PC-9 (cell line): ENCODE measurements at places on chromosomes 12 and 14.

GRCh38 chr12:20528208-20528607, 159.9 kb downstream of the PDE3A start:
- no peak for DNase-seq

GRCh38 chr12:6869049-6870021, 2.0 kb downstream of the TPI1 start:
- DNase-seq = peak; percentile 71

- no peak for DNase-seq
Measured at GRCh38 chr12:23550753-23551152, 398.7 kb downstream of the SOX5 start.

GRCh38 chr12:6923851-6924250, 3.9 kb upstream of the ATN1 start:
- no peak for DNase-seq

- DNase-seq = no peak
Measured at GRCh38 chr12:2678426-2678825, 116.3 kb upstream of the FKBP4 start.

DNA sequence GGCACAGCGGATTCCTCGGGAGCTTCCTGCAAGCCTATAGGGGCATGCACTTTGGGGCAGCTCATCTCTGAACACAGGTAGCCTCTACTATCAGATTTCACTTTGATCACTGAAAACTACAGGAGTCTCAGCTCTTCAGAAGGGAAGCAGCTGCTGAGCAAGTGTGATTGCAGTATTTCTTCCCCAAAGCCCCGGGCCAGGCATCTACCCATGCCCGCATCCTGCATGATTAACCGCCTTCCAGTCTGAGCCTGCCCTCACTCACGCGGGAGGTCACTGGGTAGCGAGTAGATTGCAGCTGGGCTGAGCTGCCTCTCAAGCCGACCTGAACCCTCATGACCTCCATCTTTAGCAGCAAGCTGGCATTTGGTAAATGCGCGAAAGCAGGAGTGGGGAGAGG, 334.7 kb downstream of the DPF3 start:
- DNase-seq = no peak

- peak; percentile 67 for DNase-seq
Measured at GRCh38 chr12:85823436-85824180, 12.6 kb downstream of the RASSF9 start.

DNA sequence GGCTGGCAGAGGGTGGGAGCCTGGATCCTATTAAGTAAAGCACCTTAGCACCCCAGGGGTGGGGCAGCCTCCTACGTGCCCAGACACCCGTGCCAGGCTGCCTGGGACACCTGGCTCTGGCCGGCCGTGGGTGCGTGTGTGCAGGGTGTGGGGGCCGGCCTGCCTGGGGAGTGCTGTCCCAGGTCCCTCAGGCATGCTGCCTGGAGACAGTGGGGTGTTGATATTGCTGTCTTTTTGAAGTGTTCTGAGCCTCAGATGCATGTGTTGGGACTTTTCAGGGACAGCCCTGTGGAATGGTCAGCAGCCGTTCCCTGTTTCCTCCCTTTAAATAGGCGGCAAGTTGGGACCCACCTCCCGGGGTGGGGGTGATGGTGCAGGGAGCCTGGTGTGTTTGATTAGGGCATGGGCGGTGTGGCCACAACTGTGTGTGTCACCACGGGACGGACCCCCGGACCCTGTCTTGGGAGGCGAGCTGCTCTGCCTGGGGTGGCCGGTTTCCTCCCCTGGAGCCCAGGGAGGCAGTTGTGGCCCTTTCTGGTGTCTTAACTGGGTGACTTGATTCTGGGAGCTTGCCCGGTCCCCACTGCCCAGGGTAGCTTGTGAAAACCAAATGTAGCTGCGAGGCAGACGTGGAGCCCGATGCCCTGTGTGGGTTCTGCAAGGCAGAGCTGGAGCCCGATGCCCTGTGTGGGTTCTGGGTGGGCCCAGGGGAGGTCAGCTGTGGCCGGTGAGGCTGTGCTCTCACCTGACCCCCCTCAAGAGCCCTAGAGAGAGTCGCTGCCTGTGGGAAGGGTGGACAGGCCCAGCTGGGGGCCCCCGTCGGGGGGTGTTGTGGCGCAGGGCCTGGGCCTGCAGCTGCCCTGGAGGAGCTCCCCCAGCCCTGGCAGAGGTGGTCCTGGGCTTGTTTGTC, 8.2 kb downstream of the ULK1 start:
- no peak for DNase-seq
